Ovary (tissue), 10 donors: ENCODE measurements at places on chromosomes 3 and 15.

DNA sequence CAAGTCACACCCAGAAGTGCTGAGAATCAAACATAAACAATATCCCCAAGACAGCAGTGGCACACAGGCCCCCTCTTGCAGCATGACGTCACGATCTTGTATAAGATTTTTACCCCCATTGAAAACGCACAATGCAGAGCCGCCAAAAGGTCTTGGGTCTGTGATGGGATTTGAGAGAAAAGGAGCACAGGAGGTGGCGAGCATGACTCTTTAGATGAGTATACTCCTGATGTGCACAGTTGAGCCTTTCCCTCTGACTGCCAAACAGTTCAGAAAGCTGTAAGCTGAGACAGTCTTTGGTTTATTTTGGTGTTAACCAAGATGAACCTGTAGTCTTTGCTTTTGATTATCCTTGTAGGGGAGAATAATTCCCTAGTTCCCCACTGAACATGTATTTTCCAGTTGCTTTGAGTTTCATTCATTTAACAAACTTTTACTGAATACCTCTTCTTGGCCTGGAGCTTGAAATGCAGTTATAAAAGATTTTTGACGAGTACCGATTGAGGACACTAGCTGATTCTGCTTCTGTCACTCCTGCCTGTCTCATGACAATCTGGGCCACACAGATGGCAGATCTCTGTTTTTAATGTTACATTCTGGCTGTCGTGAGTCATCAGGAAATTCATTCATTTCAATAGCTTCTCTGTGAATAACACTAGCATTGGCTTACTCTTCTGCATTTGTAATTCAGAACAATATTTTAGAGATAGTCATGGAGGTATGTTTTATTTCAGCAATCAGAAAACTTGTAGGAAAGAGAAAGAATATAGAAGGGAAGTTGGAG, 28.9 kb downstream of the CFAP91 start:
- DNase-seq = no peak

GRCh38 chr15:89143503-89144162, 55.4 kb downstream of the ABHD2 start:
- no peak for DNase-seq

- no peak for DNase-seq
These were observed 20.6 kb downstream of the MYH15 start for GRCh38 chr3:108489776-108490175.

GRCh38 chr3:9785602-9786001, 6.7 kb downstream of the TADA3 start:
- DNase-seq = no peak

- DNase-seq = no peak
These were observed 659.3 kb downstream of the ROBO2 start for GRCh38 chr3:77699125-77699691.

DNA sequence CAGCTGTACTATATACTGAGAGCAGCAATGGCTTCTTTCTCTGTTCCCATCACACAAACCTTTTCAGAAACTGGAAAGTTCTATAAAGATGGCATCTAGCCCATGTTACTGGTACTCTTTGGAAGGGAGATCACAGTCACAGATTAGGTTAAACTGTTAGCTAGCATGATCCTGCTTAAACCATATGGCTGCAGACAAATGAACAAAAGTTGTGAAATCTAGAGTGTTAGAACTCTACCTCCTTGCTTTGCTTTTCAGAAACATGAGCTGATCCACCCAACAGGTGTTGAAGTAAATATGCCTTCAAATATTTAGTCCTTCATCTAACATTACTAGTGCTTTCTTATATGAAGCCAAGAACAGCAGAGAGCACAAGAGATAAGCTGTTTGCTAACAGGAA, 102.6 kb downstream of the SNRK start:
- no peak for DNase-seq

GRCh38 chr15:68418611-68419161, 13.3 kb downstream of the ITGA11 start:
- DNase-seq = no peak

DNA sequence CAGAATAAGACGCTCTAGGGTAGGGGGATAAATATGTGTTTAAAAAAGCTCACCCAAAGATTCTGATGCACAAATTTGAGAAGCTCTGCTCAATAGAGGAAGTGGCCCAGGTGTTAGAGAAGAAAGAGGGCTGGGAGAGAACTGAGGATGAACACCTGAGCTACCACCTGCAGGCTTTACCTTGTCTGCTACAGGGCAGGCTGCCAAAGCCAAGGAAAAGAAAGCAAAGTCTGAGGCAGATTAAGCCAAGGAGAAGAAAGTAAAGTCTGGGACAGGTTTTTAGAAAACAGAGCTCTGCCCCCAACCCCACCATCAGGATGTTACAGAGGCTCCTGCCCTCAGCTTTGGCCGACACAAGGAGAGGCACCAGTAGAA, 92.9 kb downstream of the THRB start:
- DNase-seq = no peak

DNA sequence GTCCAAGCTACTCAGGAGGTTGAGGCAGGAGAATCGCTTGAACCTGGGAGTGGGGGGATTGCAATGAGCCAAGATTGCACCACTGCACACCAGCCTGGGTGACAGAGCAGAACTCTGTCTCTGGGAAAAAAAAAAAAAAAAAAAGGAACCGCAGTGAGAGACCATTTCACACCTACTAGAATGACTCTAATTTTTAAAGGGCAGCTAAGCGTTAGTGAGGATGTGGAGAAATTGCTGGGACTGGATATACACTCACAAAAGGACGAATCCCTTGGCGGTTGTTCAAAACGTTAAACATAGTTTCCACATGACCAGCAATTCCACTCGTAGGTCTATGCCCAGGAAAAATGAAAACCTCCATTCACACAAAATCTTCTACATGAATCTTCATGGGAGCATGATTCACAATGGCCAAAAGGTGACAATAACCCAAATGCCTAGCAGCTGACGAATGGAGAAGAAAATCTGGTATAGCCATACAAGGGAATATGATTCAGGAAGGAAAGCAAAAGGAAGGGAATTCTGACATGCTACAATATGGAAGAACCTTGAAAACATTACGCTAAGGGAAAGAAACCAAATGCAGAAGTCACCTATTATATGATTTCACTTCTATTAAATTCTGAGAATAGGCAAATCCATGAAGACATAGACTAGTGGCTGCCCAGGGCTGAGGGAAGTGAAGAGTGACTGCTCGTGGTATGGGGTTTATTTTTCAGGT, 127.0 kb downstream of the CHSY1 start:
- DNase-seq = no peak
